ENCODE measurements at places on chromosomes 1 and 21. TPM values are rescaled to one million over a fixed set of nuclear protein-coding genes. Genes with fewer than 3 reads are reported as not detected.

GRCh38 chr1:151255381-151255780 lies 847 bp downstream of the PSMD4 start:
- no peak for ATAC-seq

DNA sequence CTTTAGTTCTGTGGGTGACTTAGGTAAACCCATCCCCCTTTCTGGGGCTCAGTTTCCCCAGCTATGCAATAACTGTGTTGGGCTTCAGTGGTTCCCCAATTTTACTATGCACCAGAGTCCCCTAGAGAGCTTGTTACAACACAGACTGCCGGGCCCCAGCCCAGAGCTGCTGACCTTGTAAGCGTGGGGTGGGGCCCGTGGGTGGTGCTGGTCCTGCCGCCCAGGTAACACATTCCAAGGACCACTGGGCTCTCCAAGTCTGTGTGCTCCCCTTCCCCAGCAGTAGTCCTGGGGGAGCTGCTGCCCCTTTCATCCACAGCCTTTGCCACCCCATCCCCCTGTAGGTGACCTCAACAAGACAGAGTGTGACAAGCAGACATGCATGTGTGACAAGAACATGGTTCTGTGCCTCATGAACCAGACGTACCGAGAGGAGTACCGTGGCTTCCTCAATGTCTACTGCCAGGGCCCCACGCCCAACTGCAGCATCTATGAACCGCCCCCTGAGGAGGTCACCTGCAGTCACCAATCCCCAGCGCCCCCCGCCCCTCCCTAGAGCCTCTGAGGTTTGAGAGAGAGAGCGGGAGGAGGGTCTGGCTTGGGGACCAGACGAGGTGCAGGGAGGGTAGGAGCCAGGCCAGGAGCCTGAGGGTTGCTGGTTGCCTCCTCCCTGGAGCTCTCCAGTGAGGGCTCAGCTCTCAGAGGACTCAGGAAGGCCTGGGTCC lies 8.9 kb downstream of the PLA2G2F start:
- ATAC-seq: no peak

GRCh38 chr1:245436407-245436806 lies 281.6 kb downstream of the KIF26B start:
- no peak for ATAC-seq

DNA sequence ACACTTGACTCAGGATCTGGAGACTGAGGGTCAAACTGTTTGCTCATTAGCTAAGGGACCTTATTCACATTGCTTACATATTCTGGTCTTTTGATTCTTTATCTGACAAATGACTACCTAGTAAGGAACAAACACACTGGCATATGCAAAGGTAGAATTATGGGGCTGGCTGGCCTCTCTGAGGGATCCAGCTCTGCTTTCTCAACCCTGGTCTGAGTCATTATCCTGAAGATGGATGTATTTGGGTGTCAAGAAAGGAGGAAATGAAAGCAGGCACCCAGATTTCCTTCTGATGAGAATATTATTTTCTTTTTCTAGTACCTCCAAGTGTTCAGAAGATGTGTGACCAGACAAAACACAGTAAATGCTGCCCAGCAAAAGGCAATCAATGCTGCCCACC lies 6.0 kb downstream of the SMCP start:
- no peak for ATAC-seq

- no peak for ATAC-seq
Observed at GRCh38 chr1:231800108-231800507, 173.5 kb downstream of the DISC1 start.

DNA sequence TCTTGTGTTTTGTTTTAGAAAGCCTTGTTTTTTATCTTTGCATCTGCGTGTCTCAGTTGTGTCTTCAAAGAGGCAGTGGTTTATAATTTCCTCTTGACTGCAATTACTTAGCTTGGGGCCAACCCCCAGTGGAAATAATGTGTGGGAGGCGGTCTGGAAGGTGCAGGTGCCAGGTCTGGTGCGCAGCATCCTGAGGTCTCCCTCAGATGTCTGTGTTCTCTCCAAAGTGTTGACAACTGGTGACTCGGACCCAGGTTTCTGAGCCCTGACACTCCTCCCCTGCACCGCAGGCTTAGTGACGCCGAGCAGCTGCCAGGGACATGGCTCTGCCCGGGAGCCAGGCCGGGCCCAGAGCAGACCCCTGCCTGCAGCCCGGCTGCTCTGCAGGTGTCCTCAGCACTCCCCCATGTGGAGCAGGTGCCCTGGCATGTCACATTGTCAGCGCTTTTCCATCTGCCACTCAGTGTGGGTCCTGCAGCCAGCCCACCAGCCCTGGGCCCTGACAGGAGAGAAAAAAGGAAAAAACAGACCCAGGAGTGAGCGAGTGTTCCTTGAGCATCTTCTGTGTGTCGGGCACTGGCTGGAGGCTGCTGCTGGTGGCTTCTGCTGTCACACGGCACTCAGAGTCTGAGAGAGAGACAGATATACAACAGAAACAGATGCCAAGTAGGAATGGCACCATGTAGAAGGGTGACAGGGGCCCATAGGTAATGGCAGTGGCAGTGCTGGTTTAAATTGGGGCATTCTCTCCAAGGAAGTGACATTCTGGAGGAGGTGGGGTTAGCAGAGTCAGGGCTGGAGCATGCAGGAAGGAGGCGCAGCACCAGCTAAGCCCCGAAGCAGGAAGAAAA lies 24.8 kb upstream of the SELENON start:
- ATAC-seq: no peak

The CASQ2 gene
- 147 TPM for total RNA-seq

DNA sequence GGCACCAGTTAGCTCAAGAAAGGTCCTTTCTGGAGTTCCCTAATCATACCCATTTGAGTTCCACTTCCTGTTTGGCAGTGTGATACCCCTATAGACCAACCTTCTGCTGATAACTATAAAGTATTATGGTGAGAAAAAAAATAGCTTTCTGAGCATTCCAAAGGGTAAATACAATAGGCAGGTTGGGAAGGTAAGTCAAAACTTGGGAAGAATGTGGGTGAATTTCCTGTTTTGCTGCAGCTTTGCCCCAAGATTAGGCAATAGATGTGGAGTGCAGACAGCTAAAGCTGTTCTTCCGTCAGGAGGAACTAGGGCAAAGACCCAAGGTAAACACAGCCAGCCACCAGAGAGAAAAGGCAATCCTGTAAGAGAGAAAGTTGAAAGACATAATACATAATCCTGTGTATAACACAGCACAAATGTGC lies 49.9 kb upstream of the GUCA2A start:
- peak; percentile 60 for ATAC-seq

GRCh38 chr1:18536915-18537314 lies 56.2 kb downstream of the KLHDC7A start:
- no peak for ATAC-seq

GRCh38 chr1:231395998-231396390 lies 26.1 kb downstream of the EGLN1 start:
- ATAC-seq: no peak

GRCh38 chr1:28644494-28644893 lies 1.6 kb upstream of the TAF12 start:
- no peak for ATAC-seq

- ATAC-seq: peak; percentile 73
Observed at GRCh38 chr1:17545356-17545755, 5.9 kb downstream of the ARHGEF10L start.

DNA sequence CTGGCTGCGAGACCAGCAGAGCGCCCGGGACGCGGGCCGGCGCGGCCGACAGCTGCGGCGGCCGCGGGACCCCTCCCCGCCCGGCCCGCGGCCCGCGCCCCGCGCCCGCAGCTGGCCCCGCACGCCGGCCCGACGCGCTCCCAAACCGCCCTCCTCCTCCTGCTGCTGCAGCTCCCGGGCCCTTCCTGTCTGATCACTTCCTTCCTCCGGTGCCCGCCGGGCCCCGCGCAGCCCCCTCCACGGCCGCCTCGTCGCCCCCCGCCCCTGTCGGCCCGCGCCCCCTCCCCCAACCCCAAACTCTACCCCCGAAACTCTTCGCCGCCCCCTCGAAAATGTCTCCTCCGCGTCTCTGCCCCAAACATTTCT lies 594 bp downstream of the LUZP1 start:
- peak; percentile 45 for ATAC-seq

DNA sequence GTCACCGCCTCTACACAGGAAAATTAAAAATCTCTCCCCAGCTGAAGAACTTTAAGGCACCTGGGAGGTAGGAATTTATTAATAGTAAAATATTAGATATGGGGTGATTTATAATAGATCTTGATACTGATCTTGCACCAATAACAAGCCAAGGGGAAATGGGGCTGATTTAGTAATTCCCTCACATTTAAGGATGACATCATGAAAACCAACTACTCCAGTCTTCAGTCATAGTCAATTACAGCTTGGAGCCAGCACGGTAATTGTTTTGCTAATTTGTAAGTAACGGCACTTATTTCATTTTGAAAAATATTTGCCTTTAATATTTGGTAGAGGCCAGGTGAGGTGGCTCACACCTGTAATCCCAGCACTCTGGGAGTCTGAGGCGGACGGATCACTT lies 92.8 kb downstream of the TGFBR3 start:
- ATAC-seq: no peak
